H1 (cell line): ENCODE measurements at places on chromosomes 16 and 17.

- no peak overlapping the region for H3K27ac ChIP-seq
- H3K27me3 ChIP-seq: no peaks in the 10 kb centered on the region
- no peaks in the 10 kb centered on the region for H3K36me3 ChIP-seq
Observed at GRCh38 chr17:38970128-38970527, 2.9 kb upstream of the FBXO47 start.

DNA sequence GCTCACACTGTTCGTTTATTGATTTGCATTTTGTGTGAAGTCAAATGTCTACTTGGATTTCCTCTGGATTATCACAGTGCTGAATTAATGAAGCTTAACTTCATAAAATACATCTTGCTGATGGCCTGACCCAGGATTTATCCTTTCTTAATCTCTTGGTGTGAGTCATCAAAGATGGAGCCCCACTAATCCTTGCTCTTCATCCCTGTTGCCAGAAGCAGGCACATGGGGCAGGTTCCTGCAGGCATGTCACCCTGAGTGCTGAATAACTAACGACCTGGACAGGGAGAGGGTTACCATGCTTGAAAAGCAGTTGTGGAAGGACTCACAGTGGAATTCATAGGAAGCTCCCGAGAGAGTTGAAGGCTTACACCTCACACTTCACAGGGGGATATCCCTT is 56.0 kb upstream of the FA2H start:
- no peaks in the 10 kb centered on the region for H3K4me1 ChIP-seq
- no peak overlapping the region for H3K27ac ChIP-seq
- no peaks in the 10 kb centered on the region for H3K36me3 ChIP-seq
- no peaks in the 10 kb centered on the region for H3K27me3 ChIP-seq

DNA sequence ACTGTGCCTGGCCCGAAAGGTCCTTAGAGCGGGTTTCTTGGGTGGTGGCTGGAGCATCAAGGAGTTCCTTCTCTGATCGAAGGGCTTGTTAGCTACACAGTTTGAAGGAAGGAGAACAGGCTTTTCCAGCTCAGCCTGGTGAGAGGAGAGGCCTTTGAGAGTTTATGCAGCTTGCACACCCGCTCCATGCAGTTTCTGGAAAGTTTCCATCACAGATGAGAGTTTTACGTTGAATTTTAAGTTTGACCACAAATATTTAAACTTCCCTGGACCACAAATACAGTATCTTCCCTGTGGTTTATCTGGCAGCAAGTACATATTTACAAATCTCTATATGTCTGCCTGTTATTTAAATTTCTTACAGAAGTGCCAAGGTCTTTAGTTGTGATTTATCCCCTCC is 56.8 kb downstream of the HIC1 start:
- no peaks in the 10 kb centered on the region for H3K27me3 ChIP-seq
- DNase-seq: no peak
- no peak overlapping the region for H3K27ac ChIP-seq
- H3K4me1 ChIP-seq: no peaks in the 10 kb centered on the region

DNA sequence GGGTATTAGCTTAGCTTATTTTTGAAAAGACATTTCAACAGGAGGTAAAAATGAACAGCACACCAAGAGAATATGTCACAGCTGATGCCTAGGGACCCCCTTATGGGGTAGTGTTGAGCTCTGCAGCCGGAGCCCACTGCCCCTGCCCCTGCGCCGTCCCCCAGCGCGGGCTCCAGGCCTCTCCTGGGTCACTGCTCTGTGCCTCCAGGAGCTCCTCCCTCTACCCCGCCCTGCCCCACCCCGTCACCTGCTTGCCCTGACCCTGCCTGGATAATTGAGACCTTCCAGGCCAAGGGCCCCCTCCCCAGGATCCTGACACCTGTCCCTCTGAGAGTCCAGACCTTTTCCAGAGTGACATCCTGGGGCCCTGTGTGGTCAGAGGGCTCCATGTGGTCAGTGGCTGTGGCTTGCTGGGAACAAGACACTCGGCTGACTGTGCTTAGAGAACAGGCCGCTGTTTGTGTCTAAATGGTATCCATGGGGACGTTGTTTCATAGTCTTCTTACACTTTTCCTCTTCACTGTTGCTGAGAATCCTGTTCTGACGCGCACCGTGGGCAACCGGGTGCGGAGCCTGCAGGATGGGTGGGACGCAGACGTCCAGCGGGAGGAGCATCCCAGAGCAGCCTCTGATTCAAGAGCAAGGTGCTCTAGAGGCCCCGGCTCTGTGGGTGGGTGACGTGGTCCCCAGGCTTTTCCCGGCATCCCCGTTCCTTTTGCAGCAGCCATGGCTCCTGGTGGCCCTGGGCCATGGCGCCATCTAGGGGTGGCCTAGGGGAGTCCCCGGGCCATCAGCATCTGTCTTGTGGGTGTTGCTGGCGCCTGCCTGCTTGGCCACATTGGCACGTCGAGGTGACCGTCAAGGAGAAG is 20.0 kb upstream of the WFIKKN1 start:
- H3K27ac ChIP-seq: no peak overlapping the region
- no peak overlapping the region for H3K4me3 ChIP-seq
- no peaks in the 10 kb centered on the region for H3K4me1 ChIP-seq
- H3K36me3 ChIP-seq: no peaks in the 10 kb centered on the region
- H3K27me3 ChIP-seq: no peaks in the 10 kb centered on the region

DNA sequence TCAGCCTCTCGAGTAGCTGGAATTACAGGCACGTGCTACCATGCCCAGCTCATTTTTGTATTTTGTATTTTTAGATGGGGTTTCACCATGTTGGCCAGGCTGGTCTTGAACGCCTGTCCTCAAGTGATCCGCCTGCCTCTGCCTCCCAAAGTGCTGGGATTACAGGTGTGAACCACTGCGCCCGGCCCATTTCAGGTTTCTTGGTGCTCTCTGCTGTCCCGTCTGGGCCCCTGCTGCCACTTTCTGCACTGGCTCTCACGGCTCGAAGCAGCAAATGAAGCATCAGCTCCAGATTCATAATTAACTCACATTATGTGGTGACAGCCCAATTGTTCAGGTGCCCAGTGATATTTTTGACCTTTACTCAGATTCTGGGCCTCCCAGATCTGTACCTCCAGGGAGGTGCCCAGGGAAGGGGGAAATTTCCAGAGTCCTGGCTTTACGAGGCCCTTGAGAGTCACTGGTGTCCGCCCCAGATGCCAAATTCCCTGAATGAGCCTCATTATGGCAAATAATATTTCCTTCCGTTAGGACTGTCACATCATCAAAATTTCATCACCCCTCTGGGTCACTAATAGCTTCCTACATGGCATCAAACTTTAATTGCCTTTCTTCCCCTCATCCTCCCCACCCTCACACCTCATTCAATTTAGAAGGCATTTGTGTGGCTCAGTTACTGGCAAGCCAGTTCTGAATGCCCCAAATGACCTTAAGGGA is 9.0 kb downstream of the SDK2 start:
- no peaks in the 10 kb centered on the region for H3K36me3 ChIP-seq
- no peak for DNase-seq
- no peaks in the 10 kb centered on the region for H3K4me1 ChIP-seq
- no peaks in the 10 kb centered on the region for H3K27me3 ChIP-seq

DNA sequence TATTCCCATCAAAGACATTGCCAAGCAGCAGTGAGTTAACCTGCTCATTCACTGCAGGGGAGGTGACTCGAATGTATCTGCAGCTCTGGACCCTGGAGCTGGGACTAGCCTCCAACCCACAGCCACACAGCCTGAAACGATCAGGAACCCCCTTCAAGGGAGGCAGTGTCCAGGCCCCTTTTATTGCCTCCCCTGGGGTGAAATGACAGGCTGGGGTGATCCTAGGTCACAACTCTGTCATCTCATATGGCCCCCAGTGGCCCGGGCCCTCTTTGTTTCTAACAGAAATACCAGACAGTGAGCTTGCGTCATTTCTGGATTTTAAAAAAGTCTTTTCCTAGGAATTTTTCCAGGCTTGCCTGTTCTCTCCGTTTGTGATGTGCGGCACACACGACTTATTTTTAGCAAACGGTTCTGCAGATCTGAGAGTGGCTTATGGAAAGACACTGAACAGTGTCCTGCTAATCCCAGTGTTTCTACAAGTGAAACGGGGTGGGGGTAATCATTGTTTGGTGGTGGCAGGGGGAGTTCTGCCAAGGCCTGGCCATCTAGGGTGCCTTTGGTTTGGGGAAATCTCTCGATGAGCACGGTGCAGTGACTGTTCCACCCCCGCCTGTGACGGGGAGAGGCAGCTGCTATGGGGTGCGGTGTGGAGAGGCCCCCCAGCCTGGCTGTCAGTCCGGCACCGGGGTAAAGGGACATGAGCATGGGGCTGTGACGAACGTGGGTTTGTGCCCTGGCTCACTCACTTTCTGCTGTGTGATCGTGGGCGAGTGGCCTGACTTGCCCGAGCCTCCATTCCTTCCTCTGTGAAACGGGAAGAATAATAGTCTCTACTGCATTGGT is 27.2 kb downstream of the NAGPA start:
- no peak overlapping the region for H3K27ac ChIP-seq
- no peaks in the 10 kb centered on the region for H3K27me3 ChIP-seq
- H3K4me1 ChIP-seq: no peaks in the 10 kb centered on the region
- no peaks in the 10 kb centered on the region for H3K36me3 ChIP-seq
- no peak for DNase-seq
- H3K4me3 ChIP-seq: no peak overlapping the region

DNA sequence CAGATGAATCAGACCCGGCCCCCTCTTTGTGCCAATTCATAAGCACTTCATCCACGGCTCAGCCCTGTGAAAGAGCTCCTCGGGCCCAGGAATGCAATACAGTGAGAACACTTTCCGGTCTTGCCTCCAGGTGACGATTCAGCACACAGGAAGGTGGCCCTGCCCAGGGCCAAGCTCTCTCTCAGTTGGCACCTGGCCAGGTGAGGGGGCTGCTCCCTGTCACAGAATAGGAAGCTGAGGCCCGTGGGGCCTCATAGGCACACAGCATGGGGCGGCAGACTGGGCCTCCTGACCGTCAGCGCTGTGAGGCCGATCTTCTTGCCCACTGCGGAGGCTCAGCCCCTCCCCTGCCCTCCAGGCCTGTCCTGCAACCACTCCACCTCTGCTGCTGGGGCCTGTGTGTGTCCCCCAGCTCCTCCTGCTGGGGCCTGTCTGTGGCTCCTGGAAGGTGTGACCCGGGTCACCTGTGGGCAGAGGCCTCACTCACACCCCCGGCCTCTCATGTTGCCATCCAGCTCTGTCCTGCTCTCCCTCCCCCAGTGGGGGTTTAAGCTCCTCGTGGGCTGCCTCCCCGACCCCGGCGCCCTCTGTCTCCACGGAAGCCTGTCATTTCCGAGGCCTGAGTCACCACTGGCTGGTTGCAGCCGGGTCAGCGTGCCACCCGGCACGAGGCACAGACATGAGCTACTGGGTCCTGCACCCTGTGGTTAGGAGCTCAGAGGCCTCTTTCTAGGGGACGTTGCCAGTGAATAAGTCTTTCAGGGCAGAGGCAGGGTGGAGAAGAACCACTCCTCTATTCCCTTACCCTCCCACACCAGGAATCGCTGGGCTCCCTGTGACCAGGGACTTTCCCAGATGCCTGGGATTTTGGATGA is 114.4 kb downstream of the SEC14L1 start:
- no peaks in the 10 kb centered on the region for H3K27me3 ChIP-seq
- H3K27ac ChIP-seq: no peak overlapping the region
- H3K36me3 ChIP-seq: no peaks in the 10 kb centered on the region
- H3K4me3 ChIP-seq: no peak overlapping the region
- peaks cover 4% of the 10 kb centered on the region for H3K4me1 ChIP-seq

DNA sequence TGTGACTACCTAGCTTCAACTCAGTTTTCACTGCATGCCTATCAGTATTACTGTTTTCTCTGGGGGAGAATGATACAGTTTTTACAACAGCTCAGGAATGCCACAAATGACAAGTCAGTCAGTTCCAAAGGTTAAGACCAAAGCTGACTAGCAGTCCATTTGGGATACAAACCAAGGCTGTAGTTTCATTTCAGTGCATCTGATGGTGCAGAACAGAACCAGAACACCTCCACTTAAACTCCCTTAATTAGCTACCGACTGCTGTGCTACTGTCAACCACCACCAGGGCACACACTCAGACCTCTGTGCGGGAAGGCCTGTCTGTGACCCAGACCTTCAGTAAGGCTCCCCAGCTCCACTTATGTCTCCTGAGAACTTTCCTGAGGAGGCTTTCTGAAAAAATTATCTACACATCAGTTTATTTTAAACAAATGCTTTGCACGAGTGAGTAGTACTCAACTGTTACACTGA is 20.4 kb downstream of the NFE2L1 start:
- H3K27me3 ChIP-seq: no peaks in the 10 kb centered on the region
- H3K27ac ChIP-seq: no peak overlapping the region
- DNase-seq: no peak
- no peaks in the 10 kb centered on the region; the same call in 1 of the 2 replicates for H3K4me1 ChIP-seq
- H3K36me3 ChIP-seq: peaks cover 35% of the 10 kb centered on the region
- no peak overlapping the region for H3K4me3 ChIP-seq

GRCh38 chr16:529012-529575 is 1.6 kb downstream of the CAPN15 start:
- H3K4me1 ChIP-seq: peaks cover 21% of the 10 kb centered on the region
- no peak for DNase-seq
- no peak overlapping the region for H3K27ac ChIP-seq
- H3K36me3 ChIP-seq: no peaks in the 10 kb centered on the region
- H3K27me3 ChIP-seq: no peaks in the 10 kb centered on the region

DNA sequence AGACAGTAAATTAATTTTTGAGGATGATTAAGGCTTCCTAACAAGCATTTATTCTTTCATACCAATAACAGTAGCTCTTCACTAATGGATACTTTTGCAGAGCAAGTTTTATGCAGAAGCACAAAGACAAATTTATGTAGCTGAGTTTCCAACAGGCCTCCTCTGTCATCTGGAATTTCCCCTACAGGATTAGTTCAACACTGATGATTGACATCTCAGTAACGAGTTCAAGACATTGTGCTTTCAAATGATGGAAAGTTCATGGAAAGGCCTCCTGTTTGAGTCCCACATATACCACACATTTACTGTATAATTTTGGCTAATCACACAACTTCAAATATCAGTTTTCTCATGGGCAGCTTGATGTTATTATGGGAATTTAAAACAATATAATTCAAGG is 40.6 kb downstream of the ABCA10 start:
- no peaks in the 10 kb centered on the region for H3K27me3 ChIP-seq
- H3K4me1 ChIP-seq: no peaks in the 10 kb centered on the region
- DNase-seq: no peak
- H3K4me3 ChIP-seq: no peak overlapping the region

- no peak overlapping the region for H3K4me3 ChIP-seq
- no peaks in the 10 kb centered on the region for H3K4me1 ChIP-seq
- no peaks in the 10 kb centered on the region for H3K27me3 ChIP-seq
- H3K36me3 ChIP-seq: no peaks in the 10 kb centered on the region
- DNase-seq: no peak
- H3K27ac ChIP-seq: no peak overlapping the region
Observed at GRCh38 chr17:31286587-31286986, 10.5 kb downstream of the OMG start.

GRCh38 chr16:3215601-3216262 is 19.2 kb downstream of the ZNF200 start:
- DNase-seq: no peak
- no peak overlapping the region for H3K4me3 ChIP-seq
- no peak overlapping the region for H3K27ac ChIP-seq
- H3K4me1 ChIP-seq: no peaks in the 10 kb centered on the region
- H3K27me3 ChIP-seq: no peaks in the 10 kb centered on the region
